Stimulated activated CD4-positive, alpha-beta T cell treated with anti-CD3 and anti-CD28 coated beads, Interleukin-2, amount 100 ng/mL, for 24 hours (primary cell): ENCODE measurements at places on chromosomes 16 and 17.

DNA sequence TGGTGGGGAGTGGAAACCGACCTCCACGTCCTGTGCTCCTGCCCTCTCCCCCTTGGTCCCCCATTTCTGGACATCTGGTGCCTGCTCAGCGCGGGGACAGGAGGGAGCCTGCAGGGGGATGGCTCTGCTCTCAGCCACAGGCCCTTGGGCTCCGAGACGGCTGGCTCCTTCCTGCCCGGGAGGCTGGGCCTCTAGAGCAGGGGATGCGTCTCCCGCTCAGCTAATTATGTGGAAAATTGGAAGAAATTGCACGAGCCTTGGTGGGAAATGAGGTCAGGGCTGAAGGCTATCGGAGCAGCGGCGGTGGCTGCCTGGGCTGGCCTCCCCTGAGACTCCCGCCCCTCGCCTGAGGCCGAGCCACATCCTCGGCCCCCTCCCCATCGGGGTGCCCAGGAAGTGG is 154.6 kb upstream of the CIBAR2 start:
- no peak for DNase-seq

- DNase-seq: no peak
Measured at GRCh38 chr17:2901582-2901981, 105.3 kb downstream of the RAP1GAP2 start.

DNA sequence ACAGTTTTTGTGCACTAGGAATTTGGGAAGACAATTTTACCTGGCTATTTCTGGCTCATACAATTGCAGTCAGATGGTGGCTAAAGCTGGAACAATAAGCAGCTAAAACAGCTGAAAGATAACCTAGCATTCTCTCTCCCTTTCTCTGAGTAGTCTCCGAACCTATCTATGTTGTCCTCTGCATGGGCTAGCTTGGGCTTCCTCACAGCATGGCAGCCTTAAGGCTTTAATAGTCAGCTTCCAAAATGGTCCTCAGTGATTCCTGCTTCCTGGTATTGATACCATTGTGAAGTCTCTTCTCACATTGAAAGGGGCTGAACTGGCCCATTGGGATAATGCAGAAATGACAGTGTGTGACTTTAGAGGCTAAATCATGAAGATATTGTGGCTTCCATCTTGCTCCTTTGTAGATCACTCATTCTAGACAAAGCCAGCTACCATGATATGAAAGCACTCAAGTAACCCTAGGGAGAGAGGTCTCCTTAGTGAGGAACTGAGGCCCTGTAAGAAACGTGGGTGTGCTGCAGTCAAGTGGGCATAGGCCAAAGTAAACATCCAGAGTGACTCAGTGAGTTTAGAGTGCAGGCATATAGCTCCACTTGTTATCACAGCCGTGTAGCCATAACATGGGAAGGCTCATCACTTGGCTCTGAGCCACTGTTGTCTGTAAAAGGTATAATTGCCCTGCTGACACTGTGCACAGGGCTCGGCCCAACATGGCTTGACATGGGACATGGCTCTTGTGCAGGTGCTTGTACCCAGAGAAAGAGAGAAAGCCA is 5.5 kb upstream of the VKORC1 start:
- DNase-seq: no peak

- DNase-seq: no peak
Measured at GRCh38 chr17:17408236-17408794, 68.5 kb upstream of the MED9 start.

DNA sequence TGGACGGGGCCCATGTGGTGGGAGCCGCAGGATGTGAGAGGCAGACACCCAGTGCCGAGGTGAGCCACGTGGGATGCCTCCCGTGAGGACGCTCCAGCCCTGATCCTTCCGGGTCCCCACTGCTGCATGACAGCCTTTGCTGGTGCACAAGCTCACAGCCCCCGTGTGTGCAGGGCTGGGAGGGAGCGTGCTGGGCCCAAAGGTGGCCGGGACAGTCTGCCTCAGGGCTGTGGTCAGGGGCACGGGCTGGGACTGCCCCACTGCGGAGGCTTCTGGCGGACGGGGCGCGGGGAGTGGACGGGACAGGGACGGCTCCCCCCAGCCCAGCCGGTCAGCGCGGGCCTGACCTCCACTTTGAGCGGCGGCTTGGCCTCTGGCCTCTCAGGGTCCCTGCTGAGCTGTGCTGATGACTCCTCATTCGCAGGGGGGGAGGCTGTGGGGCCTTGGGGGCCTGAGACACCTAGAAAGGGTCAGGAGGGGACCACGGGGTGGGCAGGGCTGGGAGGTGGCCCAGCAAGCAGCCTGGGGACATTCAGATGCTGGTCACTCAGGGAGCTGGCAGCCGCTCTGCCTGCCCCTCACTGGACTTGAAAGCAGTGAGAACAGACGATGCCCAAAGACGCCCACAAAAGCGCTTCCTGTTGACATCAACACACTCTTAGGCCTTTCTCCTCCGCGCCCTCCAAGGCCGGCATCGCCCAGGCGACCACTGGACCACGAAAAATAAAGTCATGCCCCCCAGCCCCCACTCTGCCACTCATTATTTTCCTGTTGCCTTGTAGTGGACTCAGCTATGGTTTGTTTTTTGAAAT is 9.3 kb upstream of the METRNL start:
- DNase-seq: no peak

DNA sequence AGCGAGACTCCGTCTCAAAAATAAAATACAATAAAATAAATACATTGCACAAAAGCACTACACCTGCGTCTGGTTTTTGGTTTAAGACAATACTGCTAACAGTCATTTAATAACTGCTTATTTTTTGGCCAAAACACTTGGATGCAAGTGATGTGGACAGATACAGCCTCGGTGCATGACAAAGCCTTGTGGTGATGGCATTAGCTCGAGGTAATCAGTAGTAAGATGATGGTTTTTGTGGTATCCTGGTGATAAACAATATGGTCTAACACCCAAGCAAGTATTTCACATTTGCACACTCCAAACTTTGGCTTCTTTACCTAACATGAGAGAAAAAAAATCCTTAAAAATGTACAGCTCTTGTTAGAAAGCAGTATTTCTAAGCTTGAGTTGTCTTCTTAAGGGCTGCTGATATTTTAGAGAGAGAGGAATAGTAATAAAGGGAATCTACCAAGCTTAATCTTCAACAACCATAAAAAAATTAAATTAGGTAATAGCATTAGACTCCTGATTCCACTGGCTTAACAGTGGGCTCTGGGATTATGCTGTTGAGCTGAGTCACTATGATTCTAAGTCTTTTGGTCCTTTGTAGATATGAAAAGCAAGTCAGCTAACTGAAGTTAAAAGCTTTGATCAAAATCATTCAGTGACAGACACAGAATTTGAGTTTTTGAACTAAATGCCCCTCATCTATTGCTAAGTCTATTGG is 111.1 kb downstream of the VPS53 start:
- DNase-seq: no peak

- DNase-seq: peak; percentile 21
Measured at GRCh38 chr17:30969989-30970830, 629 bp upstream of the RNF135 start.

DNA sequence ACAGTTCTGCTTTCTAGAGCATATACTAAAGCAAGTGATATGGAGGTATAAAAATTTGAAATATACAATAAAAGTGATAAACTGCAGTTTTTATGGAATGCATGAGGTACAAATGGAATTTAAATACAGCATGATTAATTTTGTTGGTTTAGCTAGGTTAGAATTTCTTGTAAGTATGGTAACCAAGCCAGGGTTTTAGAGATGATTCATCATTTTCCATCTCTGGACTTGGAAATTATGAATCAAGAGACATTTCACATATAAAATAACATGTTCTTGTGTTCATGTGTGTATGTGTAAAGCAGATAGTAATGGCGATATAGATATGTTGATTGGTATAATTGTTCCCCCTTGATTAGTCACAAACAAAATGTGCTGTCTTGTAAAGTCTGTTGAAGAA is 1219.8 kb downstream of the CDH8 start:
- DNase-seq: no peak

DNA sequence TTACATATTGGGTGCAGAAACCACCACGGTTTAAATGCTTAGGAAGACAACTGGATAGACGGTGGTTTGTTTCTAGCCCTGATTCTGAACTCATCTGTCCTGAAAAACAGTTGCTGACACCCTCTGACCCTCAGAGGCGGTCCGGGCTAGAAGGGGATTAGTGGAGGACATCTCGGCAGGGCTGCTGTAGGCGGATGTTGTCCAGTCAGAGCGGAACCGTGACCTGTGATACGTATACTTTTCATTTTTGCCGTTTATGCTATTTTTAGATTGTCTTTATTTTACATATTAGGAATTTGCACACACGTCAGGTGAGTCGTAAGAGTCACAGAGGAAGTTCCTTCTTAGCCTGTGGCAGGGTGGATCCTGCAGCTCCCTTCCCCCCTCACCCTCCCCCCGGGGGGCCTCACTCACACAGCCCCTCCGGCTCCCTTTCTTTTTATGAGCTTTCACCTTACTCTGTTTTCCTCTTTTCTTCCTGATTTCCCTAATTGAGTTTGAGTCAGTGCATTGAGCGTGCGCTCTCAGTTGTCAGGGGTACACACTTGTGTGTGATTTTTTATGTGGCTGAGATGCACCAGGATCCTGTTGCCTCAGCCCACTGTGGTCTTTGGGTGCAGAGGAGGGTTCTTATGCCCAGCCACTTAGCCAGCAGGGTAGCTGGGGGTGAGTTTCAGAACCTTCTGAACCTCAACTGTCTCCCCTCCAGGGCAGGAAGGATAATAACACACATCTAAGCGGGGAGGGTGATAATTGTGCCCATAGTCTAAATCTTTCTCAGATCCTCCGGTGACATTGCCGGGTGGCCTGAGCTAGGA is 211.1 kb upstream of the CHMP6 start:
- peak; percentile 67 for DNase-seq

- no peak for DNase-seq
Measured at GRCh38 chr17:63635787-63636186, 13.6 kb downstream of the MAP3K3 start.

DNA sequence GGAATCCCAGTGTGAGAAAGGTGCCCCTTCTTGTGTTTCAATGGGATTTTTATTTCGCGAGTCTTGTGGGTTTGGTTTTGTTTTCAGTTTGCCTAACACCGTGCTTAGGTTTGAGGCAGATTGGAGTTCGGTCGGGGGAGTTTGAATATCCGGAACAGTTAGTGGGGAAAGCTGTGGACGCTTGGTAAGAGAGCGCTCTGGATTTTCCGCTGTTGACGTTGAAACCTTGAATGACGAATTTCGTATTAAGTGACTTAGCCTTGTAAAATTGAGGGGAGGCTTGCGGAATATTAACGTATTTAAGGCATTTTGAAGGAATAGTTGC is 567 bp downstream of the UBB start:
- DNase-seq: peak; percentile 59

GRCh38 chr16:24953721-24954120 is 61.4 kb downstream of the ARHGAP17 start:
- DNase-seq: no peak

DNA sequence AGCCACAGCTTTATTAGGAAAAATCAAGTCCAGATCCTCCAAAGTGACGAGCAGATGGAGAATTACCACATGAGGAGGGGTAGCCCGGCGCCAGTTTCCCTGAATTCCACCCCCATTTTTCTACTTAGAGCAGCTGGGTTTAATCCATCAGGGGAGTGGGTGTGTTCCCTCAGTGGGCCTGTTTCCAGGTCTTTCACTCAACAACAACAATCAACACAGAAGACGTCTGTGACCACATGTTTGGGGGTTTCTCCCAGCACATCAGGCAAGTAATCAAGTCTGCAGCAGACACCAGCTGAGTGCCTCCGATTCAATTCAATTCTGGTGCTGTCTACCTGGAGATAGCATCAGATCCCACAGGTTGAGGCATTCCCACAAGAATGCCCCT is 6.8 kb downstream of the SLC6A2 start:
- DNase-seq: no peak

GRCh38 chr17:44331249-44331760 is 6.7 kb upstream of the SLC25A39 start:
- DNase-seq: peak; percentile 70

GRCh38 chr16:74846714-74847113 is 72.1 kb upstream of the FA2H start:
- DNase-seq: no peak

DNA sequence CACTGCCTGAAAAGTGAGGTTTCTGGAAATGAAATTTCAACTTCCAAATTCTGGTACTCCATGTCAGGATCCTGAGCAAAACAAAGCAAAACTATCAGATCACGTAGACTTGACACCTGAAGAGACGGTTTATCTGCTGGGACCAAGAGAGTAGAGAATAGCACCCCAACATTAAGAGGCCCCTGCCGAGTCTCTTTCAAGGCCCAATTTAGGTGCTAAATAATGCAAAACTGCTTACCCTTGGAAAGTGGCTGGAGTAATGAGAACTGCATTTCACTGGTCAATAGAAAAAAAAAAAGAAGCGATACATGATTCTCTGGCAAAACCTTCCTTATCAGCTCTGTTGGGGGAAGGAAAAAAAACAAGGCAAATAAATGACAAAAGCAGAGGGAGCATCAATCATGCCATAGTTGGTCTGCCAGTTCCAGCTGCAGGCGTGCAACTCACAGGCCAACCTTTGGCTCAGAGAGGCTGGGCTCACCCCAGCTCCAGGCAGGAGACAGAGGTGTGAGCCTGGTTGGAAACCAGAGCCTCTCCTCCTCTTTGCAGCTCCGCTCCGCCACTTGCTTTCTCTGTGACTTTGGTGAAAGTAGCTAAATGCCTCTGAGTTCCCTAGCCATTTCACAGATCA is 595.2 kb downstream of the TOX3 start:
- no peak for DNase-seq

GRCh38 chr17:79543531-79543930 is 67.3 kb downstream of the RBFOX3 start:
- no peak for DNase-seq
